ENCODE measurements at places on chromosomes 13 and 19.

- no peak for DNase-seq
These were observed 85.9 kb downstream of the MBNL2 start for GRCh38 chr13:97307882-97308624.

- DNase-seq, result no peak
These were observed 108.7 kb downstream of the TEX29 start for GRCh38 chr13:111429064-111429558.

DNA sequence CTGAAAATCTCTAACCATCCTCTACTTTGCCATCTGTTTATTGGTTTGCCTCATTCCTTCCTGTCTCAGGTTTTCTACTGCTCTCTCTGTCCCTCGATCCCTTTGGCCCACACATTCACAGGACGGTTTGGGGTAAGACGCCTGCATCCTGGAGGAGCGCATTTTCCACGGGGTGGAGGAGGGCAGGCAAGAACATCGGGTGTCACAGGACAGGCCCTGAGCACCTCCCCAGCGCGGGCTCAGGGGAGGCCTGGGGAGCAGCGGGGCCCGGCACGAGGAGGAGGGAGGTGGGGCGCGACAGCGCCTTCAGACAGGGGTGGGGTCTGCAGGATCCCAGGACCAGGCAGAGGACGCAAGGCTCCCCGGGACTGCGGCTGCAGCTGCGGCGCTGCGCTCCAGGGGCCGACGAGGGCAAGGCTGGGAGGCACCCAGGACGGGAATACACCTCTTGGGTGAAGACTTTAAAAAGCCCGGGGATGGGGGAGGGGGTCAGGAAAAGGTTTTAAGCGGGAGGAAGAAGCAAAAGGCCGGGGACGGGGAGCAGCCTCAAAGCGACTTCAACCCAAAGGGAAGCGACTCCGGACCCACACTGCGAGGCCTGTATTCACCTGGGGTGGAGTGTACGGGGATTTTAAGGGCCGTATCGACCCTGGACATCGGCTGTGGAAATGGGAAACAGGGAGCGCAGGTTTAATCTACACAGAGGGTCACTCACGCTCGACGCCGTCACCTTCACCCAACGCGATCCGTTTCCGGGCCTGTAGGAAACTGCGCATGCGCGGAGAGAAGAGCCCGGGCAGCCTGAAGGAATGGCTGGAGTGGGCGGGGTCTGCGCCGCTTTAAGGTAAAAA is at the start of gene ZNF415:
TSS of gene ZNF415 (minus strand) at position 770 of the 851 bp plus-strand sequence. CDS start 10,234 bp downstream, outside the sequence.
- peak; percentile 66 for DNase-seq

GRCh38 chr19:42175952-42176648 is 41.4 kb downstream of the DEDD2 start:
- peak; percentile 66 for DNase-seq

DNA sequence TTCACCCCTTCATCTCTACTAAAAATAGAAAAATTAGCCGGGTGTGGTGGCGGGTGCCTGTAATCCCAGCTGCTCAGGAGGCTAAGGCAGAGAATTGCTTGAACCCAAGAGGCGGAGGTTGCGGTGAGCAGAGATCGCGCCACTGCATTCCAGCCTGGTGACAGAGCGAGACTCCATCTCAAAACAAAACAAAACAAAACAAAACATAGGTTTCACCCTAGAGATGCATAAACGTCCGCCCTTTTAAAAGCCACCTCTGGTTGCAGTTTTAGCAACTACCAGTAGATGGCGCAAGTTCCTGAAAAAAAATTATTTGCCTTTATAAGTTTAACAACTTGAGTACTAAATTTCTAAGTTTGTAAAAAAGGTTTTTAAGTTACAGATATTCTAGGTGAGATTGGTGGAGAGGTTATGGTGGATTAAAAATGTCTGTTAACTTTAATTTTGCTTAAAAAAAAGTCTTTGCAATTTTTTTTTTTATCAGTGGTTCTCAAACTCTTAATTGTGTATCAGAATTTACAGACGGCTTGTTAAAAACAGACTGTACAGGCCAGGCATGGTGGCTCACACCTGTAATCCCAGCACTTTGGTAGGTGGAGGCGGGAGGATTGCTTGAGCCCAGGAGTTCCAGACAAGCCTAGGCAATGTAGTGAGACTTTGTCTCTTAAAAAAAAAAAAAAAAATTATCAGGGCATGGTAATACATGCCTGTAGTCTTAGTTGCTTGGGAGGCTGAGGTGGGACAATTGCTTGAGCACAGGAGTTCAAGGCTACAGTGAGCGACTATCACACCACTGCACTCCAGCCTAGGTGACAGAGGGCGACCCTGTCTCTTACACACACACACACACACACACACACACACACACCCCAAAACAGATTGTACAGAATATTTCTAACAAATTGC is 42.1 kb downstream of the NAA16 start:
- DNase-seq, result peak; percentile 63

DNA sequence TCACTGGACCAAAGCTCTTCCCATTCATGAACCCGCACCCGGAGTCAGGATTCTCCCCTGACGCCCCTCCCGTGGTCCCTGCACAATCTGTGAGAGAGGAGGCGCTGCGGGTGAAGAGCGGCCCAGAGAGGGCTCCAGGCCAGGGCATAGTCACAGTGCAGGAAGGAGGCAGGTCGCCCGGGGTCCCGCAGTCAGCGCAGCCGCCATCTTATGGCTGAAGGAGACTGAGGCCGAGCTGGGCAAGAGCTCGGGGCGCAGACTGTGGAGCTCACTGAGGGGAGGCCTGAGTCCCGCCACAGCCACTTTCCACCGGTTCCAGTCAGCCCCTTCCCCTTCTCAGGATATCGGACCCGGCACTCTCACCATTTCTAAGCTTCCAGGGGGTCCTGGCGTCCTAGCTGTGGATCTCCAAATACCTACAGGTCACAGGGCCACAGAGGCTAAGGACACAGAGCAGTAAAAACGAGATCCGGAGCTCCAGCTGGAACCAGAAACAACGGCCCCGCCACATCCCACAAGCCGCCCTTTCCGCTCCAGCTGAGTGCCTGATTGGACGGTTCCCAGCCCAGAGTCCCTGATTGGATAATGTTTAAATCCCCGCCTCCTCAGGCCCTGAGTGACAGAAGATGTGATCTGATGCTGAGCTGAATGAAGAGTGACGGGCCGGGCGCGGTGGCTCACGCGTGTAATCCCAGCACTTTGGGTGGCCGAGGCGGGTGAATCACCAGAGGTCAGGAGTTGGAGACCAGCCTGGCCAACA is at the start of gene ZNF99:
TSS of gene ZNF99 (minus strand) at position 501 of the 760 bp plus-strand sequence. CDS start at position 366, 135 bp downstream.
- DNase-seq, result no peak

GRCh38 chr13:106099765-106100164 is 435.7 kb downstream of the EFNB2 start:
- no peak for DNase-seq

GRCh38 chr13:40056898-40057619 is 401.6 kb downstream of the COG6 start:
- DNase-seq, result no peak

- no peak for DNase-seq
These were observed 1.6 kb upstream of the CFAP97D2 start for GRCh38 chr13:114177245-114178010.

DNA sequence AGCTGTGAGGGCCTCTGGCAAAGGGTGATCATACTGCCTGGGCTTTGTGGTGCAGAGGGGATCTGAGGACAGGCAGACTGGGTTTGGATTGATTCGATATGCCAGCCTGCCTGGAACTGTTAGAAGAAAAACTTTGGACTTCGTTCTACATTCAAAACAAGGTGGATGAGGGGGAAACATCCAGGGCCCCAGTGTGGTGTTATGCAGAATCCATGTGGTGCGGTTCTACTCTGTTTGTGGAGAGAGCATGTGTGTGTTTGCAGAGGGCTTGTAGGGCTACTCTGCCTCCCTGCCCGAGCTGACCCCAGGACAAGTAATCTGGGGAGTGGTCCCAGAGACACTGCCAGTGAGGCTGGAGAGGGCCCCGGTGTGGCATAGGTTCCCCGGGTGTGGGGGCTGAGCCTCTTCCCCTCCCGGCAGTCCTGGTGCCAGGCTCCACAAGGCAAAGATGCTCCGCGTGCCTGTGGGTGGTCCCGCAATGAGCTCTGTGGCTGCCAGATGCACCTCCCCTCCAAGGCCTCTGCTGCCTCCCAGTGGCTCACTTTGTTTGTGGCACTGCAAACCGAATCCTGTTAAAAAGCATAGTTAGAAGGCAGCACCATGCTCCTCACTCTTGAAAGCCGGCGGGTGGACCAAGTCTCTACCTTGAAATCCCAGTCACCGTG is 22.3 kb upstream of the TFDP1 start:
- peak; percentile 81 for DNase-seq

GRCh38 chr19:20233105-20233504 is 66.1 kb downstream of the ZNF486 start:
- no peak for DNase-seq

- DNase-seq, result no peak
These were observed 10.9 kb downstream of the SETDB2 start for GRCh38 chr13:49455007-49455398.

GRCh38 chr19:16433986-16434385 is 37.8 kb downstream of the EPS15L1 start:
- DNase-seq, result no peak

DNA sequence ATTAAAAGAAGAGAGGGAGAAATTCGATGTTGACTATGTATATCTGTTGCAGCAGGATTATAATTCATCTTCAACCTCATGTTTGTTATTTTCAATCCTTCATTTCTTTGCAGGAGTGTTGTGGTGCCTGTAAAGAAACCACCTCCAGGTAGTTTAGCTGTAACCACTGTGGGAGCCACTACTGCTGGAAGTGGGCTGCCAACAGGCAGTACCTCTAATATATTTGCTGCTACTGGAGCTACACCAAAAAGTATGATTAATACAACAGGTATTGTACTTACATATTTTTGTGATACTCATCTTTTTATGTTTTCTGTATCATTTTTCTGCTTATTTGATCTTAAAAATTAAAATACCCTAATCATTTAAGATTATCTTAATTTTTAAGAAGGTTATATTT is 266.5 kb downstream of the NBEA start:
- no peak for DNase-seq

DNA sequence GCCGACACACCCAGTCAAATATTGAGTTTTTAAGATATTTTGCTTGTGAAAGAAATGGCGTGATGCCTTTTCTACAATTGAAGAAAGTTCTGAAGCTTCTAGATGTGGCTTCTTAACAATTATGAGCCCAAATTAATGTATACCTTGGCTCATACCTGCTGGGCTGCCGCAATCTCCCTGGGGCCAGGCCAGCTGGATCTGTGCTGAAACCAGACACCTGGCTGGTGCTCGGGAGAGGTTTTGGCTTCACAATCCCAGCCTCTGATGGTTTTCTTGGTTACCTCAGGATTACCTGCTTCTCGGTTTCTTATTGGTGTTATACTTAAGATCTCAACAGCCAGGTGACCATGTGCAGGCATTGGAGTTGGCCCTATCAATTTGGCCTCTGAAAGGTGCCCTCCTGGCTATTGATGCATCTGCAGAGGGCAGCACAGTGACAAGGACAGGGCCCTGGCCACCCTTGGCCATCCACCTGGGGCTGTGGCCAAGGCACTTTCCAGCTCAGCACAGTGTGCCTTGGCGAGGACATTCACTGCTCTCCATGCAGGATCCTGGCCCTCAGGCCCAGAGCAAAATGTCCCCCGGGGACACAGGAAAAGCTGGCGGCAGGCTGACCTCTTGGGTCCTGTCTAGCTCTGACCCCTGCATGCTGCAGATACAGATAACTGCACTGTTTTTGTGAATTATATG is 305.0 kb downstream of the ZNF536 start:
- no peak for DNase-seq

- peak; percentile 77 for DNase-seq
These were observed 12.1 kb upstream of the PEX11G start for GRCh38 chr19:7500811-7501450.

DNA sequence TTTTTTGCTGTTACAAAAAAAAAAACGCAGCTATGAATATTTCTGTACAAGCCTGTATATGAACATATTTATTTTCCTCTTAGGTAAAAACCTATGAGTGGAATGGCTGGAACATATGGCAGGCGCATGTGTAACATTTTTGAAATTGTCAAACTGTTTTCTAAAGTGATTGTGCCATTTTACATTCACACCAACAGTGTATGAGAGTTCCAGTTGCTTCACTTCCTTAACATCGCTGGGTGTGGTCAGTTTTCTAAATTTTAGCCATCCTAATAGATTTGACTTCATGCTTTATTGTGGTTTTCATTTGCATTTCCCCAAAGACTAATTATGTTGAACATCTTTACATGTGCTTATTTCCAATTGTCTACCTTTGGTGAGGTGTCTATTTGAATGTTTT is 306.8 kb downstream of the KCNRG start:
- no peak for DNase-seq

GRCh38 chr13:42364613-42365000 is 92.7 kb downstream of the AKAP11 start:
- no peak for DNase-seq

- DNase-seq, result peak; percentile 65
These were observed 5.0 kb upstream of the JUNB start for GRCh38 chr19:12786141-12786870.

DNA sequence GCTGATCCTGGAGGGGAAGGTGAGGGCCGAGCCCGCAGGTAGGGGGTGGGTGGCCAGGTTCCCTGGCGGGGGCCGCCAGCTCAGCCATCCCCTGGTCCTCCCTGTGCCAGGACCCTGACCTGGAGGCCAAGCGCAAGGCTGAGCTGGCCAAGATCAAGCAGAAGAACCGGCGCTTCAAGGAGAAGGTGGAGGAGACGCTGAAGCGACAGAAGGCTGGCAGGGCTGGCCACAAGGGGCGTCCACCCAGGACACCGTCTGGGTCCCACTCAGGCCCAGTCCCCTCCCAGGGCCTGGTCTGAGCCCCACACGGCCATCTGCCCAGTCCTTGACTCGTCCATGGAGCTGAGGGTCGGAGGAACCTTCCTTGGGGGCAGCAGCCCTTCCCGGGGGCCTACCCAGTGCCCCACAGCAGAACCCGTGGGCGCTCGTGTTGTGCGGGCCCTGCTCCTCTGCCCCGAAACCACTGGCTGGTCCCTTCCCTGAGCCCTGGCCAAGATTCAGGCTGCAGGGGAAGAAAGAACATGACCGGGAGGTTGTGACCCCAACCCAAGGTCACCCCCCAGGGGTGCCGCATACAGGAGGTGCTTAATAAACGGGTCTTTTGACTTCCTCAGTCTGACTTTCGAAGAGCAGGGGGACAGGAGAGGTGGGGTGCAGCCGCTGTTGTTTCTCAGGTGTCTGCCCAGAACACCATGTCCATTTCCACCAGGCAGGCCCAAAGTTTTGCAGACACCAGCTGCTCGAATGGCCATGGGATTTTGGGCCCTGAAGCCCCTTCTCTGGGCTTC is 8.7 kb downstream of the DDX49 start:
- no peak for DNase-seq

DNA sequence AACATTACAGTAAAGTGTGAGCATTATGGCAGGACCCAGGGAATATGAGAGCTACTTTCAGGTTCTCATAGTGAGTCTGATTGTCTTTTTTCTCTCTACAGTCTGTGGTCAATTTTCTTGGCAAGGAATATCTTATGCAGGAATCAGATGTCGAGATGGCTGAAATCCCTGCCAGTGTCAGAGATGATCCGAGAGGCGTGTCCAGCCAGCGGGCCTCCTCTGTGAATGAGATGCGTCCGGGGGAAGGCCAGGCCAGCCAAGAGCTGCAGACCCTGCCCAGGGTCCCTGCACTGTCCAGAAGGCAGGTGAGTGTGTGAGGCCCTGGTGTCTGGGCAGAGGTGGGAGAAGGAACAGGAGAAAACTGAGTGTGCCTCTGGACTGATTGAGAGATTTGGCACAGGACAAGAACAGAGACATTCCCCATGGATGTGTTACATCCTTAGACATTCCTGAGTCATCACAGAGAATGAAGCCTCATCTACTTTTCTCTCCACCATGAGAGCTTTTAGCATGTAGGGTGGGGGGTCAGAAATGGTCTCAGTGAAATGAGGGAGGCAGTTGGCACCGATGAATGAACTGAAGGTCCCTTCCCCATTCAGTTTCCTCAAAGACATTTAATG is 27.3 kb upstream of the EDDM13 start:
- no peak for DNase-seq

- no peak for DNase-seq
These were observed 146.3 kb upstream of the ZNF536 start for GRCh38 chr19:30225676-30226463.
